ENCODE measurements at places on chromosomes 16 and 17.

- DNase-seq, result no peak
Observed at GRCh38 chr16:4933871-4934395, 3.0 kb downstream of the PPL start.

DNA sequence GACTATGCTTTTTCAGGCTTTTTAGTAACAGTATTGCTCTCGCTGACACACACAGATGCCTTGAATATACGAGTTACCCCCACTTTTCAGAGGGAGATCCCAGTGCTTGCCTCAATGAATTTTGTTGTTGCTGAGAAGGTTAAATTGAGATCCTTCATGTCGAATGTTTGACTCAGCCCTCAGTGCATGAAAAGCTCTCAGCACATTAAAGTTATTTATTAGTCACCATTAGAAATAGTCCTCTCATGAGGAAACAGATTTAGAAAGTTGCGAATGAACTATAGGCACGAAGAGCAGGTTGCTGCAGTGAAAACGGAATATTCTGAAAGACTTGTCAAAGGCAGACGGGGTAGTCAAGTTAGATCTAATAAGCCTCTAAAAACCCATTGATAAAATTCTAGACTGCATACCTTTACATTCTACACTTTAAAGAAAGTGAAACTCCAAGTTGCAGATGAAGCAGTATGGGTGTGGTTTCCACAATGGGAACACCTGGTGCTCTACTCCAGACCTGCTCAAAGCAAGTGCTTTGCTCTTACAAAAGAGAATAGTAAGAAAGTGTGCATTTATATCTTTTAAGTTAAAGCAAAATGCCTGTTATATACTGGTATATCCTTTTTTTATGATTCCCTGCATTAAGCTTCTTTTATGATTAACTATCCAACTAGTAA, 238.1 kb downstream of the MAF start:
- no peak for DNase-seq

DNA sequence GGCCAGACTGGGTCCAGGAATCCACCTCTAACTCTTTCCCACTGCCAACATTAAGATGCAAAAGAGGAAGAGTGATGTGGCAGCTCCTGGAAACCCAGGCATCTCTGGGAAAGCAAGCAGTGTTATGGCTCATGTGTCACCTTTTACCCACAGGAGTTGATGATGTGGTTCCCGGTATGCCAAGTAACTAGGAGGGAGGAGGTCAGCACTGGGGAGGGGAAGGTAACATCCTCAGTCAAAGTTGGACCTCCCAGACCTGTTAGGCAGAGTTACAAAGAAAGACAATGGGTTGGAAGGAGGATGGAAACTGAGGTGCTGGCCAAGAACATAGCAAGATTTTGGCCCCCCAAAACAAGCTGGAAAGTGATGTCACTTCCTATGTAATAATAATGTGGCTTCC, 11.4 kb downstream of the KRABD2 start:
- DNase-seq, result no peak

- no peak for DNase-seq
Observed at GRCh38 chr17:76382803-76383545, 1.4 kb upstream of the SPHK1 start.

DNA sequence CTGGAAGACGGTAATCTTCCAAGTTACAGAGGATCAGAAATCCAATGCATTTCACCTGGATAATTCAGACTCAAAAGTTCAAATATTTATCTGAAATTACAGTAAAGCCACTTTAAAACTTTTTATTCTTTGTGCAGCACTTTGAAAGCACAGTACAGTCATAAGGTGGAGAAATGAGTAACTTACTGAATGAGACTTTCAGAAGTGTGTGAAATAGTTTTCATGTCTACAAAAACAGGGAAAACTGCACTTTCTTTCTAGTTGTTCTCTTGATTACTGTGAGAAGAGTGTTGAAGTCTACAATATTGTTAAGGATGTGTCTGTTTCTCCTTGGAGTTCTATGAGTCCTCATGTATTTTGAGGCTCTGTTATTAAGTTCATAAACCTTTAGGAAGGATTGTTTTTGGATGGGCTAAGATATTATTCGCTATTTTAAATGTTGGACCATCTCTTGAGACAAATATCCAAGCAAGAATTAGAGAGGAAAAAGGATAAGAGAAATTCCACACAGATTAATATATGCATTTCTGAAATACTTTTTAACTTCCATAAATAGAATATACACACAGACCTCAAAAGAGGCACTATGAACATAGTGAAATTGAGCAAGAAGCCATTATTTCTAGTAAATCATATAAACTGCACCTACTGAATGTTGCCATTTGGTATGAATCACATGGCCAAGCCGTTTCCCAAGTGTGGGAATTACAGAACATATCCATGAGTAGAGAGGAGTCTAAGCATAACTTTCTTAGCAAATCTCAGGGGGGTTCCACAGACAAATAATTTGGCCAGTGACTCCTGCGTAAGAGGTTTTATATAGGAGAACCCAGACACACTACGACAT, 83.6 kb upstream of the PLEKHM1 start:
- no peak for DNase-seq

- no peak for DNase-seq
Observed at GRCh38 chr17:13594310-13594709, 7.4 kb downstream of the HS3ST3A1 start.

DNA sequence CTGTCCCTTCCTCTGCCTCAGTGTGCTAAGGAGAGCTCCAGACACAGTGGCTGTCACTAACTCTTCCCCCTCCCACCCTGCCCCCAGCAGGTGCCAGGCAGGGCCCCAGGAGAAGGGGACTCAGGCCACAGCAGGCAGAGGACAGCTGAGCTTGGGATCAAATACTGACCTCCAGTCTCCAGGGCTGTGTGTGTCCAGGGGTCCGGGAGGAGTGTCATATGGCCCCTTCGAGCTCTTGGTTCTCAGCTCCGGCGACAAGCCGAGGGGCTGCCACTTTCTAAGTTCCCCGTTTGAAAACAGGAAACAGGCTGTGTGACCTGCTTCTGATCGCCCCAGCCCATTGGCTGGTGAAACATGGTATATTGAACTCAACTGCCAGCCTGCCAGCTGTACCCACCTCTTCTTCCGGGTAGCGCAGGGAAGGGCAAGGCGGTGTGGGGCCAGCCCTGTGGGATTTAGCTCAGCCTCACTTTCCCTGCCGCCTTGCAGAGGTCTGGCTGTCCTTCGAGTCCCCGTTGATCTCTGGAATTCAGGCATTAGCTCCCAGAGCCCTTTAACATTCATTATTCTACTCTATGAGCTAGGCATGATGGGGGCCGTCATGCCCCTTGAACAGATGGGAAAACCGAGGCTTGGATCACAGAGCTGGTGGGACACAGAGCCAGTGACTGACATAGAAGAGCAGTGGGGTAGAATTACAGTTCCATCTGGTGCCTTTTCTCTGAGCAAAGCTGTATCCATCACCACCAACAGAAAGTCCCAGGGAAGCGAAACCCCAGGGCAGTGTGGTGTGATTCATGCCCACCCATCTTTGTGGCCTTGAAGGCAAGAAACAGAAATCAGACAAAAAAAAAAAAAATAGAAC, at the start of gene SNX20:
TSS of gene SNX20 (minus strand) at position 292 of the 865 bp plus-strand sequence. CDS start 3,786 bp downstream, outside the sequence.
- DNase-seq, result no peak

DNA sequence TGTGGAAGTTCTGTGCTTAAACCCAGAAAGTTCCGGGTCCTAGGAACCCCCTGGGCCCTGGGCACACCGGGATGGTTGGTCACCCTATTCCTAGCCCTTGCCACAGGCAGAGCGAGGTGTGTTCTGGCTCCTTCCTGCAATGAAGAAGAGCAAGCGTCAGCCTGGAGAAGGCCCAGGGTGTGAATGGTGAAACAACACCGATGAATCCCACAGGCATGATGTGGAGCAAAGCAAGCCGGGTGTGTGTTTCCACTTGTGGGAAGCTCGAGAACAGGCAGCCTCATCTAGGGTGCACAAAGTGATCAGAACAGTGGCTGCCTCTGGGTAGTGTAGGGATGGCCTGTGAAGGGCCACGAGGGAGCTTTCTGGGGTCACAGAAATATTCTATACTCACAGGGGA, 13.8 kb downstream of the KCNG4 start:
- no peak for DNase-seq
